Mesenchymal stem cell (in vitro differentiated cells and primary cell): ENCODE measurements at places on chromosomes 1 and 21.

GRCh38 chr1:151311589-151312331 lies 15.5 kb downstream of the PI4KB start:
- DNase-seq, result peak; percentile 100

GRCh38 chr1:244054924-244055263 lies 3.8 kb downstream of the ZBTB18 start:
- no peak for DNase-seq

DNA sequence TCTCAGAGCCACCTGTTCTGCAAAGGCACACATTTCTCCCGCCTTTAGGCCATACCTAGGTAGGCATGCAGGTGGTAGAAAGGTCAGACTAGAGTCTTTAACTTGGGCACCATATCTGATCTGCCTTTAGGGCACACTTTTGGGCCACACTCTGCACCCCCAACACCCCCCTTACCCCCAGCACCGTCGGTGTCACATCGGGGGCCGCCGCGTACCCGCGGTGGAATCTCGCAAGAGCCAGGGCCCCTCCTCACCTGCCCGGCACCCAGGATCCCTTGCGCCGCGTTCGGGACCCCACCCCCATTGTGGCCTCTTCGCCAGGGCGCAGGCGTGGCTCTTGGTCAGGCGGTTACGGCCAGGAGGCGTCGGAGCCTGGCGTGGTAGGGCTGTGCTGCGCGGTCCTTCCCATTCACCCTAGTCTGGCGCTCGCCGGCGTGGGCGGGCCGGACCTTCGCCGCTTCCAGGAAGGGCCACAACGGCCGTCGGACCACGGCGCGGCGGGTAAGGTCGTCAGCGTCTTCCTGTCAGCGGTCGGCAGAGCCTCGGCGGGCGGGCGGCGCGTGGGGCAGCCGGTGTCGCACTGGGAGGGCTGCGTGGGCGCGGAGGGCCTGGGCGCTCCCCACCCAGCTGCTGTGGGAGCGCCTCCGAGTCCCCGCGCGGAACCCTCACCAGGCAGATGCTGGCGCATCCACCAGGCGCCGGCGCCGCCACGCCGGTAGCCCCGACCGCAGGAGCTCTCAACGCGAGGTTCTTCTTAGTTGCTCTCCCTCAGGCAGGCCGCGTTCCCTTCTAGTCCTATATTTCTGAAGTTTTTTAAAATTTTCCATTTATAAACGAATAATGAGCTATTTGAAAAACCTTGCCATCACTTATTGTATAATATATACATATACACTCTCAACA lies at the start of gene DNAH14:
Gene DNAH14, plus strand, starts transcription at position 341 of the 903 bp plus-strand sequence. CDS start 23,028 bp downstream, outside the sequence.
- peak; percentile 84 for DNase-seq

- DNase-seq, result peak; percentile 19
Observed at GRCh38 chr1:40462956-40463590, 12.8 kb downstream of the ZFP69B start.

DNA sequence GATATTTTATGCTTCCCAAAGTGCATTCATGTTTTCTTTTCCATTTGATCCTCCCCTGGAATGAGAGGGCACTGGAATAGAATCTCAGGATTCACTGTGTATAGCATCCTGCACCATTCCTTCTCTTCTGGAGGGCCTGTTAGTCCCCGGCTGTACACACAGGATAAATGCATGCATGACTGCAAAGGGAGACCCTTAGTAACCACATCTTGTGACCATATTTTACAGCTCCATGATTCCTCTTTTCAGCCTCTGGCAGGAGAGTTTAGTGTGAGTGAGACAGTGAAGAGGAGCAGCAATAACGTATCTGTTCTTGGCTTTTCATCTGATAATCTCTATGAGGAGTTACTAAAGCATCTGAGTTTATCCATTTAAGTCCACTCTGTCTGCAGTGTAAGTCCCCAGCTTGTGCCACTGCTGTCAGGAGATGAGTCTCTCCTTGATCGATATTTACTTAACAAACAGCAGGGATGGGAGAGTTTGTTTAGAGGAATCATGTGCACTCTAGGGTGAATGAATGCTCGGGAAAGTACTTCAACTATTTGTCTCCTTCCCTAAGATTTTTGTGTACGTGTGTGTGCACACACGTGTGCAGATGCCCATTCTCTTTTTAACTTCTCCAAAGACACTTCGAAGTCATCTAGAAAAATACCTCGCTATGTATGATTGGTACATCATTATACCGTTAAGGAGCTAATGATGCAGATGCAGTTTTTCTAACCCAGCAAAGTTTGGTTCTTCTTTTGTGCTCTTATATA lies 41.1 kb downstream of the PROX1 start:
- DNase-seq, result no peak

GRCh38 chr21:20404915-20405314 lies 593.3 kb upstream of the NCAM2 start:
- DNase-seq, result no peak

- no peak for DNase-seq
Observed at GRCh38 chr1:160623862-160624261, 23.0 kb downstream of the SLAMF1 start.

GRCh38 chr1:170927955-170928840 lies 7.1 kb upstream of the MROH9 start:
- no peak for DNase-seq

- no peak for DNase-seq
Observed at GRCh38 chr1:64496606-64497005, 26.7 kb downstream of the CACHD1 start.

DNA sequence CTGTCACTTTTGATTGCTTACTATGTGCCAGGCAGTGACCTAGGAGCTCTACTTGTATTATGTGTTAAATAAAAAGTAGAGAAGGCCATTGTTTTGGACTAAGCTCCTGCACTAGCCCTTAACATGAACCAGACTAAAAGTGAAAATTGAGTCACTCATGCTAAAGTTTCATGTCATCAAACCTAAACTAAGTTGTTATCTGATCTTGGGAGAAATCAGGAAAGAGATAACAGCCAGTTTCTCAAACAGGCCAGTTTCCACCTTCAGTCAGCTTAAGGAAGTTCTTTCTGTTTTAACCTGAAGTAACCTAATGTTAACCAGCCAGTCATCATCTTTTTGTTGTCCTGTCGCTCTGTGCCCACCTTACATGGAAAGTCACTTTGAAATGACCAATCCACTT lies 102.1 kb upstream of the MARK1 start:
- DNase-seq, result no peak

DNA sequence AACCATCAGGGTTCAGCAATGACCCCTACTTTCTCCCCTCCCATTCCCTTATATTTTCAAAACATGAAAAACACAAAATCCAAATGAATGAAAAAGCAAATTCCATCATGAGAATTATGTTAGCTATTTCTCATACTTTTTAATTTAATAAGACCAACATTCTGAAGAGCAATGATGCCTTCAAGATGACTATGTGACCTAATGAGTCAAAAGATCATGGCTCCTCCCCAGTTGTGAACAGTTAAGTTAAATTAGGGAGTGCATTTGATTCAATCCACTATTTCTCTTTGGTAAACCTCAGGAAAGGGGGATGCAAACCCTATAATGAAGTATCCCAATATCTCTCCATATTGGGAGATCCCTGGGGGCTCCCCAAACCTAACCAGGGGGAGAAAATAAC lies 36.5 kb downstream of the PUM1 start:
- no peak for DNase-seq

GRCh38 chr1:227728059-227728891 lies 6.8 kb downstream of the JMJD4 start:
- peak; percentile 58 for DNase-seq

DNA sequence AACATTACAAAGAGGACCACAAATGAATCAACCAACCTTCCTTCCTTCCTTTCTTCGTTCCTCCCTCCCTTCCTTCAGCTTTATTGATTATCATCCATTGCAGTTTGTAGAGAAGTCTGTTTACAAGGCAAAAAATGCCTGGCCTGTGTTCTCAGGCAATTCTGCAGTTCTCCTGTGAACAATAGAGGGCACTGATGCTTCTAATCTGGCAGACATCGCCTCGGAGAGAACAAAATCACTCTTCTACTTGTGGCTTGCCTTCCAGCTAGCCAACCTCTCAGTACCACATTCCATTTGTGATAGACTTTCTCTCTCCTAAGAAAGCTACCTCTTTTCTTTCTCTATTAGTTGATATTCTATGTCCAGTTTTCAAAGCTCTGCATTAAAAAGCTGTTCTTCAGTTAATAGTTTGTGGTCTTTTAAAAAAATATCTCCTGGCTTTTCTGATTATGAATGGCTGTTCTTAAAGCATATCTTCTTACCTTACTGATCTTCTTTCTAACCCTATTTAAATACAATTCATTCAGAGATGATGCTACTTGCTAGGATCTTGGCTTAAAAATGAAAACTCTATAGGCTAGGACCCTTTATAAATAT lies 26.9 kb upstream of the ESRRG start:
- DNase-seq, result peak; percentile 61

GRCh38 chr1:186461014-186461413 lies at the start of gene PDC:
Gene PDC, minus strand, starts transcription at chr1:186461114. Its CDS starts 11,655 bp downstream, at chr1:186449459.
- no peak for DNase-seq

DNA sequence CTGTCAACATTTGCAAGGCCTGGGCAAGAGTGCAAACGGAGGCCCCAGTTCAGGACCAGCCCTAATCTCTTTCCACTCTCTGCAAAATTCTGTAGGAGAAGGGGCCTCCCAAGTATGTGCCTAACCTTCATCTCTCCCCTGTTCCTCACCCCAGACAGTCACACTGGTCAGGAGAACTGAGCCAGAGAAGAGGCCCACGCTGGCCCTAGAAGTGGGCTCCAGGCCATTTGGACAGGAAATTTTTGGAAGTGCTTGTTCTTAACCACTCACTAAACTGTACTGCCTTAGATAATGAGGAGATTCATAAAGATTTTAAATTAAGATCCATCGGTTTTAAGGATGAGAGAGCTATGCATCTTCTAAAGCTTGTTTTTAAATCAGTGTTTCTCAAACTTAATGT lies 129.7 kb upstream of the ADGRL2 start:
- no peak for DNase-seq

DNA sequence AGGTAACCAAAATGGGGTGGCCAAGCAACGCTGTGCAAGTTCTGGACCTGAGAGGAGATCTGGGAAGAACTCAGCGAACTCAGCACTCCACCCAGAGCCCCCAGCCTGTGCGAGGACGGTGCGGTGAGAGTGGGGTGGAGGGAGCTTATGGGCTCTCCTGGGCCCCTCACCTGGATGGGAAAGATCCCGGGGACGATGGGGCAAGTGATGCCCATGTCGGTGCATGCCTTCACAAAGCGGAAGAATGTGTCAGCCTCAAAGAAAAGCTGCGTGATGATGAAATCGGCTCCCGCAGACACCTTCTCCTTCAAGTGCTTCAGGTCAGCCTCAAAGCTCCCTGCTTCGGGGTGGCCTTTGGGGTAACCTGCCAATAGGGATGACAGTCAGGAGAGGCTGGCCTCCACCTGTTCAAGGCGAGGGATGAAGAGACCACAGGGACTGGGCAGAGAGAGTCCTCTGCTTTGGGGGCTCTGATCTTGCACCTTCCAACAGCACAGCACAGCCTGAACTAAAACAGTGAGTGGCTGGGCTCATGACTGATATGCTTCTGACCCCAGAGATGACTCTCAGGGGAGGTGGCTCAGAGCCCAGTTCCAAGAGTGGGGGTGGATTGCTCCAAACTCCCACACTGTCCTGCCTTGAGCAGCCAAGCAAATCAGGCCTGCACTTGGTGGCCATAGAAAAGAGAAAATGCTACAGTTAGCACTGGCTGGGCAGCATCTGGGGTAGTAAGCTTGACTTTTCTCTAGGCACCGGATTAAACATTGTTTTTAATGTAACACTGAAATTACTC lies 9.5 kb downstream of the MTHFR start:
- no peak for DNase-seq

DNA sequence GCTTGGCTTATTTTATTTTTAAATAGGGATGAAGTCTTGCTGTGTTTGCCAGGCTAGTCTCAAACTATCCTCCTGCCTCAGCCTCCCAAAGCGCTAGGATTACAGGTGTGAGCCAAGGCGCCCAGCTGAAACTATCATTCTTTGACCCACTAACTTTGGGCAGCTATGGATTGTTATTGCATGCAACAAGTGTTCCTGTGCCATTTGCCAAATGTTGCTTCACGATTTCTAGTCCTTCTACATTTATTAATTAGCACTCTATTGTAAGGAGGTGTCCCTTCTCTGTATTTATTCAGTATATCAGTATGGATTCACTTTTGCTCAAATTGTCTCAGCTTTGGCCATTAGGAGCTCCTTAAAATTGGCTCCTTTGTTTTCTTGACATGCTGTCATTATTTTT lies 36.4 kb downstream of the YTHDF2 start:
- DNase-seq, result no peak

DNA sequence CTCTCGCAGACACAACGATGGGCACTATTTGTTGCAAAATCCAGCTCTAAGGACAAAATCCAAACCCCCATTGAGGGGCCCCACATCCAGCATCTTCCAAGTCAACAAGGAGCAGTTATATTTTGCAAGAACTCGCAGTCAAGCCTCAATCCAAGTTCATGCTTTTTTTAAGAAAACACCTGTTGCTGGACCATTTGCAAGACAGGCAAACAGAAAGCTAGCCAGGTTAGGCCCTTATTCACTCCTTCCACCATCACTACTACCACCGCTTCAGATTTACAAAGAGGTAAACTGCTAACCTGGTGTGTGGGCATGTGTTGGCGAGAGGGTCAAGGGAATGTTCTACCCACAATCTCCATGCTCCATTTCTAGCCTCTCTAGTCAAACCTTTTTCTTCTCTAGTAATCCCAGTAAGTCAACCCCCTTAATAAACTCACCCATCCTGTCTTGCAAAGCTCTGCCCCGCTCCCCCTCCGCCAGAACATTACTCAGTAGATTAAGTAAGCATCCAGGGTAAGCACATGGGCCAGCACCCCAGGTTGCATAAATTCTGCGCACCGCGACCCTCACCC lies 703 bp downstream of the ERI3 start:
- peak; percentile 28 for DNase-seq

- DNase-seq, result peak; percentile 39
Observed at GRCh38 chr1:195899762-195900352, 708.4 kb downstream of the KCNT2 start.

DNA sequence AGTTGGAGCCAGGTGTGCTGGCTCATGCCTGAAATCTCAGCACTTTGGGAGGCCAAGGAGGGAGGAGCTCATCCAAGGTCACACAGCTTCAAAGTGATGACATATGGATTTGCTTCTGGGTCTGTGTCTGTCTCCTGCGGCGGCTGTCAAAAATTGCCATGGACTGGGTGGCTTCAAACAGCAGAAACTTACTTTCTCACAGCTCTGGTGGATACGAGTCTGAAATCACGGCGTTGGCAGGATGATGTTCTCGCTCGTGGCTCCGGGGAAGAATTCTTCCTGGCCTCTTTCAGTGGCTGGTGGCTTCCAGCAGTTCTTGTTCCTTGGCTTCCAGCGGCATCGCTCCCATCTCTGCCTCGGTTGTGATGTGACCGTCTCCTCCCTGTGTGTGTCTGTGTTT lies 314.8 kb upstream of the C1orf174 start:
- DNase-seq, result no peak

GRCh38 chr1:40299366-40300248 lies 17.5 kb downstream of the COL9A2 start:
- DNase-seq, result no peak
